ENCODE measurements at places on chromosomes 12 and 14.

- no peak for DNase-seq
Observed at GRCh38 chr14:68680541-68681051, 112.3 kb downstream of the ZFP36L1 start.

DNA sequence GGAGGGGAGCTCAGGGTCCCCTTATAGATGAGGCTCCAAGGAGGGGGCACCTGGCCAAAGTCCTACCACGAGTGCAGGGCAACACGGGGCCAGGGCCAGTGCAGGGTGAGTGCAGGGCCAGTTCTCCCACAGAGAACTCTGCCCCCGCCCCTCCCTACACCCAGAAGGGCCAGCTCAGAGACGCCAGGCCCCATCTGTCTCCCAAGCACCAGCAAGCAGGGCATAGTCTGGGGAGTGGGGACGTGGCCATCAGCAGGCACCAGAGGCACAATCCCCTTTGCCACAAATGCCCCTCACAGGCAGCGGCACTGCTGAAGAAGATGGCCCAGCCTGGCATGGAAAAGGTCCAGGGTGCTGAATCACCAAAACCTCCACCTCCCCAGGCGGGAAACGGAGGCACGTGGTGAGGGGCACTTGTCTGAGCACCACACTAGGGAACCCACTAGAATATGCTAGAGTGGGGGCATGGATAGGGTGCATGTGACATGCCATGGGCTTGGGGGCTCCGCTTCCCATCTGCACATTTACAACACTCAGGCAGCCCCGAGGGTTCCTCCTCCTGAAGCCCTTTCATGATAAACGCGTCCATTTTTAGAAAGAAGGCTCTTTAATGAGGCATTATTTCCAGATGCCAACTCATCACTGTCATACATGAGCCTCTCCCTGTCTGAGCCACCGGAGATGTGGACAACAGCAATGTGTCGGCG is 17.8 kb downstream of the CCDC85C start:
- no peak for DNase-seq

DNA sequence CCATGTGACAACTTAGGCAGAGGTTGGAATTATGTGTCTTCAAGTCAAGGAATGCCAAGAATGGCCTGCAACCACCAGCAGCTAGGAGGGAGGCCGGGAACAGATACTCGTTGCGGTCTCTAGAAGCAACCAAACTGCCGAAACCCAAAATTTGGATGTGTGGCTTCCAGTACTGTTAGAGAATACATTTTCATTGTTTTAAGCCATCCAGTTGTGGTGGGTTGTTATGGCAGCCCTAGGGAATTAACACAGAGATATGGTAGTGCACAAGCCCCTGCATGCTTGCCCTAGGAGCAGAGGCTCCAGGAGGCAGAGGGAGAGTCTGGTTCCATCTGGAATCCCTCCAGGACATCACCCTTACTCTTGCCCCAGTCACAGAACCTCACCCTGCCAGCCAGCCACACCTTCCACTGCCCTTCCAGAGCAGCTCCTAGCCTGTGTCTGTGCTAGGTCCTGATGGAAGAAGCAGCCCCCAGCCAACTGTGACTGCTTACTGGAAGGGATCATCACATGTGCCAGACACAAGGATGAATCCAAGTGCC is 19.5 kb downstream of the PITPNM2 start:
- DNase-seq: no peak

- DNase-seq: no peak
Observed at GRCh38 chr14:42994051-42994736, 1387.5 kb downstream of the LRFN5 start.

GRCh38 chr14:101470266-101470665 is 91.0 kb upstream of the DIO3 start:
- no peak for DNase-seq

All from iPS DF 6.9 (cell line).